NCI-H2171 treated with DMSO at 0.1 percent for 48 hours (cell line): ENCODE measurements at places on chromosomes 6 and 20.
A peak's percentile ranks its signal among the peaks of the same experiment; 100 is the strongest.

DNA sequence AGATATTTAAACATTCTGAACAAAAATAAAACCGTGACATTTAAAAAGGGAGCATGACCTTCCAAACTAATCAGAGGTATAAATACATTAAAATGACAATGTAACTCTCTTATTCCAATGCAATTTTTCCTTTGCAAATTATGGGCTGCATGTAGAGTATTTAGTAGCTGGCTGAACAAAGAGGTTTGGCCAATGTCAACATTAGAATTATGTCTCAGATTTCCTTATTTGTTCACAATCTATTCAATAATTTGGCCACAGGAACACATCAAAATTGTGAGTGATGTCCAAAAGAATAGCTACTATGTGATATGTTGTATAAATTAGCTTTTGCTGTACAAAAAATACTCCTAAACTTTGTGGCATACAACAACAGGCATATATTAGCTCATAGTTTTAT, 580.0 kb upstream of the MARCKS start:
- no peak for DNase-seq

GRCh38 chr6:117509021-117509420, 26.5 kb downstream of the DCBLD1 start:
- no peak for DNase-seq

DNA sequence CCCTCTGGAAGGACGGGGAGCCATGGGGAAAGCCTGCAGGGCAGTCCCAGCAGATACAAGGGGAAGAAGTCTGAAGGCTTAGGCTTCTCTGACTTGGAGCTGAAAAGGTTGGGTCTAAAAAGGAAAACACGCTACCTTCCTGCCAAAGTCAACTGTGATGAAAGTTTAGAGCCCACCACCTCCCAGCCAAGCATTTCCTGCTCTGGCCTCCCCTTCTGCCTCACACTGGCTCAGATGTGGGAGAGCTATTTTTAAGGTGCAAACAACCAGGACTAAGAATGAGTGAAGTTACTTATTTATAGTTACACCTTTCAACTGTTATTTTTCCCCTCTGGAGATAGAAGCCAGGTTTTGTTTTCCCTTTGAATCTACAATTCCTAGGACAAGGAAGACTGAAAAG, 21.2 kb downstream of the NEDD9 start:
- no peak for DNase-seq

- no peak for DNase-seq
These were observed 189.3 kb downstream of the ERMARD start for GRCh38 chr6:169940481-169941271.

- DNase-seq: no peak
These were observed 6.6 kb upstream of the SAMHD1 start for GRCh38 chr20:36957875-36958667.

GRCh38 chr20:4119854-4120209, 104.5 kb upstream of the RNF24 start:
- no peak for DNase-seq

DNA sequence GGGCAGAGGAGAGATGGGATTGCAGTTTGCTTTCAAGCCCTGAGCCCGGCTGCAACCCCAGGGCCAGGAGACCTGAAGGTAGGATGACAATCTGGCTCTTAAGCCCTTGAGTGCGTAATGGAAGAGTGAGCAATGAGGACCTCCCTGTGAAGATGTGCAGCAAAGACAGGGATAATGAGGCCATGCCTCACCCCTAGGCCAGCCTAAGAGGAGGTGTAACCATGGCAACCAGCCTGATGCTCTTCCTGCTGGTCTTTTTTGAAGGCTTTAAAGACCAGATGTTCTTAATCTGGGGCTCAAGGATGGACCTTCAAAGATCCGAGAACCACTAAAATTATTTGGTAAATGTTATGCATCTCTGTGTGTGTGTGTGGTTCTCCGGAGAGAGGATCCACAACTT, 8.2 kb downstream of the ARHGAP40 start:
- no peak for DNase-seq

GRCh38 chr6:43173591-43174262, 2.7 kb downstream of the SRF start:
- DNase-seq: no peak

- DNase-seq: no peak
These were observed 31.5 kb downstream of the RPF2 start for GRCh38 chr6:111013144-111013915.

DNA sequence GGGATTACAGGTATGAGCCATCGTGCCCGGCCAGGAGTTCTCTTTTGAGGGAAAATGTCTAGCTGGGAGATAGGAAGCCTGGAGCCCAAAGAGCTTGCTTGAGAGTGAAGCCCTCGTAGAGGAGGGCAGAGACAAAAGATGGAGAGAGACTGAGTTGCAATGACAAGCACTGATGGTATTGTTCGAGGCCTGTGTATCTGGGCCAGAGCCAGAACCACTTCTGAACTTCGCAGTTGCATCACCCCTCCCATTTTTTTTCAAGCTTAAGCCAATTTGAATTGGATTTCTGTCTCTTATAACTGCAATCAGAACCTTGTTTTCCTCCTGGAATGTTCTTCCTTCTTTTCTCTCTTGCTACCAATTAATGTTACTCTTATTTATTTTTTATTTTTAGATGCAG, 83.1 kb downstream of the KCNB1 start:
- no peak for DNase-seq

- no peak for DNase-seq
These were observed 93.5 kb upstream of the BMP5 start for GRCh38 chr6:55968926-55969325.

GRCh38 chr6:158068893-158069799, 87.5 kb downstream of the SYNJ2 start:
- peak; percentile 16 for DNase-seq

- DNase-seq: no peak
These were observed 236.9 kb downstream of the ATXN1 start for GRCh38 chr6:16524380-16524707.

GRCh38 chr6:110614586-110614985, 138.2 kb upstream of the SLC22A16 start:
- DNase-seq: no peak

DNA sequence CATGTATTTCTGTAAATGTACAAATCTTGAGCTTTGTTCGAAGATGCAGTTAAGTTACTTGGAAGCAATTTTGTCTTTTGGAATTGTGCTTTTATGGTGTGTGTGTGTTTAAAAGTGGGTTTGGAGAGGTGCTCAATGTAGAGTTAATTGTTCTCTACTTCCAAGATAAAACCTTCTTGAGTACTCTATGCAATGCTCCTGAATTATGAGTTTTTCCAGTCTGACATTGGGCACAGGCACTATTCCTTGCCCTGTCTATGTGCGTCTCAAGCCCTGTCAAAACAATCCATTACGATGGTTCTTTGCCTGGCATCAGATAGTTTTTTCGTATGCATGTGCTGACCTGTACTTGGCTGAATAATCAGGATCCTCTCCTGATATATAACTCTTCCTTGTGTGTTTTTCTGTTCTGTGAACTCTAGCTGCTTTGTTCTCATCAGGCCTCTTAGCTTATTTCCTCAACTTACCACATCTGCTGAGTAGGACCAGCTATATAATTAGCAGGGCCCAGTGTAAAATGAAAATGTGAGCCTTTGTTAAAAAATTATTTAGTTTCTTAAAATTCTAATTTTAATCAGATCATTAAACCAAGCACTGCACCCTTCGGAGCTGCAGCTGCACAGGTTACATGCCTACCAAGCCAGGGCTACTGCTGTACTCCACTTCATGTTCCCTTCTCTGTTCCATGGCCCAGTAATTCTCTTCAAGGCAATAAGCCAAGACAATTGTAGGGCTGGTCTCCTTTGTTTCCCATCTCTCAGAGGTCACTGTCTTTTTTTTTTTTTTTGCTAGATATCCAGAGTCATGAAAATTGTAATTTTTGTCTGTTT, 160.1 kb downstream of the ZFAND3 start:
- DNase-seq: no peak

DNA sequence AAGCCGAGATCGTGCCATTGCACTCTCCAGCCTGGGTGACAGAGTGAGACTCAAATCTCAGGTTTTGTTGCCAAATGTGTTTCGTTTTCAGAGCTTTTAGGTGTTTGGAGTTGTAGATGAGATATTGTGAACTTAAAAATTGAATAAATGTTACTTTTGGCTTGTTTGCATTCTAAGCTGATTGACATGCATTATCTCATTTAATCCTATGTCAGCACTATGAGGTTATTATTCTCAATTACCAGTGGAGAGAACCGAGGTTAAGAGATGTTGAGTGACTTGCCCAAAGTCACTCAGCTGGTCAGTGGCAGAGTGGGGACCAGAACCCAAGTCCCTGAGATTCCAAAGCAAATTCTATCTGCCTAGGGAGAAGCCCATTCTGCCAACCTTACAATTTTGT, 72.6 kb upstream of the PIM1 start:
- no peak for DNase-seq

DNA sequence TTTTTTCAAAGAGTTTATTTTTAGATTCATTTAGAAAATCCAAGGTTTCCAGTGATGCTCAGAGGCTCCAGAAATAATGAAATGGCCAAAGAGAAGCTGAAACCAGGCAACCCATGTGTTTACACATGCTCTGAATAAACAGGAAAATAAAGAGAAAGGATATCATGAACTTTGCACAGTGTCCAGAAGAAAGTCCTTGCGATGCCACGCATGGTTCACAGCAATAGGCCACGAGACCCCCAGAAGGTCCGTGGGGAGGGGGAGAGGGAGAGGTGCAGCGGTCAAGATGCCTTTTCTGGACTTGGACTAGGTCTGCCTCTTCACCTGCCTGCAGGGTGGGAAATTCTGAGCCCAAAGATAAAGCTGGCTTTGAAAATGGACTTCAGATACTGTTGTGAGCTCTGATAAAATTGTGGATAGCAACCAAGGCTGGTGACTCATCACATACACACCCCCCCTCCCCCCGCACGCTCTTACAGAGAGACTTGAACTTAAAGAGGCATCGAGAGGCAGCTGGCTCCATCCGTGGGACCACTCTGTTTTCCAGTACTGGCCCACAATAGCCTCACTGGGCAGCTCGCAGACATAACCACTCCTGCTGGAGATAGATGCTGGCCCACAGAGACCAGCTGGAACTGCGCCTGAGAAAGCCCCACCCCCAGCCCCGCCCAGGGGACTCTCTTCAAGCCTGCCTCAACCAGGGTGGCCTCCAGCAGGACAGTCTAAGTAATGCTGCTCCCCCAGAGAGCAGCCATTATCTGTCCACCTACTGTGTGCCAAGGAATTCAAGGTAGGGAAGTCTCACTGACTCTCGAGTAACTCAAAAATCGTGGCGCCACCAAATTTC, 21.2 kb upstream of the NFATC2 start:
- no peak for DNase-seq

GRCh38 chr6:2734488-2735166, 16.1 kb downstream of the MYLK4 start:
- no peak for DNase-seq

GRCh38 chr6:132764370-132764769, 6.7 kb upstream of the VNN2 start:
- DNase-seq: no peak

- no peak for DNase-seq
These were observed 237.2 kb downstream of the CDKAL1 start for GRCh38 chr6:20771409-20771808.

DNA sequence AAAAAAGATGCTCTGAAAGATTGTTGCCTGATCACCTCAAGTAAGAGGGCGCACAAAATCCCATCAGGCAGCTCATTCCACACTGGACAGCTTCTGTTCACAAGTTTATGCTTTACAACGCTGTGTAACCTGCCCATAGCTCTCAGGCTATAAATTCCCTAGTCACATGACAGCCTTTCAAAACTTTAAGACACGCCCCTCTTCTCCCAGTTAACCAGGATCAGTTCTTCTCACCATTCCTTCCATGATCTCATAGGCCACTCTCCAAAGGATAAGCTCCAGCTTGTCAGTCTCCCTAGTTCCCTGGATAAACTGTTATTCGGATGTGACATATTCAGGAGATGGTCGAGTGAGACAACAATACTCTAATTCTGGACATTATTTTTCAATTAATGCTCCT, 15.0 kb downstream of the ADNP start:
- DNase-seq: no peak

- DNase-seq: no peak
These were observed 17.7 kb upstream of the MYB start for GRCh38 chr6:135163440-135163738.

DNA sequence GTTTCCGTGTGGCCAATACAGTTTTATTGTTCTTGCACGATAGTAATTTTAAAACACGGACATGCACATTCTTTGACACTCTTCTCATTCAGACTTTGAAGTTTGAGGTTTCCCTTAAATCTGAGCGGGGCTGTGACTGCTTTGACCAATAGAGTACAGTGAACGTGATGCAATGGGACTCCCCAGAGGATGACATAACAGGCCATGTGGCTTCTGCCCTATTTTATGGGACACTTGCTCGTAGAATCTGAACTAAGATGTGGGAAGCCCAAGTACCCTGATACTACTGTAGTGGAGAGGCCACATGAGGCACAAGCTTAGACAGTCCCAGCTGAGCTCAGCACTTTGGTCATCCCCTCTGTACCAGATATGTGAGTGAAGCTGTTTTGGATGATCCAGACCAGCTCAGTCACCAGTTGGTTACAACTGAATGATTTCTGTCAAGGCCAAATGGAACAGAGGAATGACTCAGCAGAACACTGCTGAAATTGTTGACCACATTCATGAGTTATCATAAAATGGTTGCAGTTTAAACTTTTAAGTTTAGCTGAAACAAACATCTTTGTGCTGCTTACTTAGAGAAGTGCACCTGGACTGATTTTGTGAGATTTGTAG, 279.4 kb downstream of the RFPL4B start:
- DNase-seq: no peak

GRCh38 chr6:3456395-3456897, 404 bp downstream of the SLC22A23 start:
- no peak for DNase-seq

- DNase-seq: no peak
These were observed 42.1 kb downstream of the GFRA4 start for GRCh38 chr20:3621111-3621510.

DNA sequence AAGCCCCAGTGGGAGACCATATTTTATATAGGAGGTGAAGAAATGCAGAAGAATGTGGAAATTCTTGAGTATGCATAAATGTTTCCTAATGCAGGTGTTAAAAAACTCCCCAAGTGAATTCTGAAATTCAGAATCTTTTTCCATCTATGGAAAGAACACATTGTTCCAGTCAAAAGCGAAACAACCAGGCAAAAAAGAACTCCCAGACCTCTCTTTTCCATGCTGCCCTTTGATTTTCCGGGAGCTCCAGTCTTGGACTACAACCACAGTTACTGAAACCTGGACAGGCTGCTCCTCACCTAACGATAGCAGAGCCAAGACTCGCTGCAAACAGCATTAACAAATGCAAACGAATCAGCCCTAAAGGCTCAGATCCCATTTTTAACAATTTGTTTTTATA, 108.7 kb upstream of the CNKSR3 start:
- no peak for DNase-seq

GRCh38 chr6:117617210-117618035, 15.1 kb upstream of the GOPC start:
- DNase-seq: no peak

- no peak for DNase-seq
These were observed 1.4 kb downstream of the SENP6 start for GRCh38 chr6:75603106-75603420.
